ENCODE measurements at places on chromosomes 3 and 15. TPM values are rescaled to one million over a fixed set of nuclear protein-coding genes. Genes with fewer than 3 reads are reported as not detected.

Gene GRM7
- polyA plus RNA-seq, result 0.56 TPM

DNA sequence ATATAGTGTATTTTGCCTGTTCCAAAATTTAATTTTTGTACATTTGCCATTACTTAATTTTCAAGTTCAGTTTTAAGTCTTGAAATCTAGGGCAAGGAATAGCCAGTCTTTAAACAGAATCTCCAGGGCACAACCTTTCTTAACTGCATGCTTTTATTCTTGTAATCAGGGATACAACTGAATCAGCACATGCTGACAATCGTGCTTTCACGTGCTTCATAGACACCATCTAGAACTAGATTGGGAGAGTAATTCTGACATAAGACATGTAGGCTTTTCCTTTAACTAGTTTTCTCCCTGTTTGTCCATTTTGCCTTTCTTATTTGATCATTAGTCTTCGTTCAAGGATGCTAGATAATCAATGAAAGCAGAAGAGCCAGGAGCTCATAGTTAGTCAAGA is 650.4 kb upstream of the CADM2 start:
- no peak overlapping the region for H3K27ac ChIP-seq
- no peak for DNase-seq
- H3K4me3 ChIP-seq, result no peak overlapping the region
- H3K36me3 ChIP-seq, result no peaks in the 10 kb centered on the region
- H3K27me3 ChIP-seq, result no peaks in the 10 kb centered on the region
- no peaks in the 10 kb centered on the region for H3K4me1 ChIP-seq

GRCh38 chr3:150998996-150999395 is 26.5 kb upstream of the CLRN1 start:
- H3K4me3 ChIP-seq, result no peak overlapping the region
- peaks cover 11% of the 10 kb centered on the region for H3K4me1 ChIP-seq
- no peaks in the 10 kb centered on the region for H3K27me3 ChIP-seq
- H3K36me3 ChIP-seq, result no peaks in the 10 kb centered on the region

DNA sequence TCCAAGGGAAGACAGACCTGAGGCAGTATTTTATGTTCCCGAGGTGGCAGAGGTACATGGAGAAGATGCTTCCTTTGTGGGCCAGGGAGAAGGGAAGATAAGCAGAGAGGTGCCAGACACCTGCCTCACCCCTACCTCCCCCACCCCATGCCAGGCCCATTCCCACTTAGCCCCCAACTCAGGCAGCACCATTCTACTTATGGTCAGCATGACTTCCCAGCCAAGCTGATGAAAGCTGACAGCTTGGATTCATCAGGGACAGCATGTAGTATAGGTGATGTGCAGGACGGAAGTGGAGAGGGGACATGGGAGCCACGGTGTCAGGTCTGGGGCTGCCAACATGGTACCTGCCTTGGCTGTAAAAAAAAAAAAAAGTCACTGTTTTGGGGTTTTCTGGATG is 57.5 kb upstream of the CSPG4 start:
- DNase-seq, result no peak
- no peaks in the 10 kb centered on the region for H3K27me3 ChIP-seq
- H3K4me1 ChIP-seq, result peaks cover 22% of the 10 kb centered on the region
- H3K27ac ChIP-seq, result no peak overlapping the region
- no peaks in the 10 kb centered on the region for H3K36me3 ChIP-seq

DNA sequence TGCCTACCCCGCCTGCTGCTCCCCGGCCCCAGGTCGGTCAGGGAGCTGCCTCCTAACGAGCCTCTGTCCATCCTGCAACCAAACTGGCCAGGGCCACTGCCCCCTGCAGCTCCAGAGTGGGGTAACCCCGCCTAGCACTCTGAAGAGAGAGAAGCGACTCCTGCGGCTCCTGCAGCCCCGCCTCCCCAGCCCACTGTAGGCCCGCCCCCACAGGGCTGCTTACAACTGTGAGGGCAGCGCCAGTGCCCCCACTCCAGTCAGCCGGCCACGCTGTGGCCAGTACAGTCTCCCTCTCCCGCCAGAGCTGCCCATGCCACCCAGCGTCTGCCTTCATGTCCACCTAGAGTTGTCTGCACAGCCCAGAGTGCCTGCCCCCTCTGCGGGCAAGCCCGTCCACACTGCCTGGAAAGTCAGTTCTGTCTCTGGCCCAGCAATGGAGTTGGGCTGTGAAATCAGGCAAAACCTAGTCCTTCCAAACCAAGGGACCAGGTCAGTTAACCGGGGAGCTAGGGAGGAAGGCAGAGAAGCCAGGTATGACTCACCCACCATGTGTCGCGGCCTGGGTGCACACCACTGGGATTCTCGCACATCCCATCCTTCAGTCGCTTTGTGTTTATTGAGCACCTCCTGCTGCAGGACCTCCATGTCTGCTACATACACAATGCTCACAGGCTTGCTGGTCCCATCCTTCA is 2.4 kb downstream of the UCN2 start:
- DNase-seq, result peak; percentile 92
- H3K4me3 ChIP-seq, result peak overlapping the region; percentile 38
- H3K27me3 ChIP-seq, result no peaks in the 10 kb centered on the region
- H3K36me3 ChIP-seq, result no peaks in the 10 kb centered on the region

- no peak overlapping the region for H3K27ac ChIP-seq
- DNase-seq, result peak; percentile 61
- H3K4me1 ChIP-seq, result peaks cover 5% of the 10 kb centered on the region
- H3K36me3 ChIP-seq, result no peaks in the 10 kb centered on the region
- H3K4me3 ChIP-seq, result peak overlapping the region; percentile 91
- peaks cover 13% of the 10 kb centered on the region for H3K27me3 ChIP-seq
Measured at GRCh38 chr3:57227930-57228751, 612 bp downstream of the APPL1 start.

- H3K4me1 ChIP-seq, result peaks cover 34% of the 10 kb centered on the region
- no peaks in the 10 kb centered on the region for H3K27me3 ChIP-seq
- 0 out of 2 replicates have a peak, but pooled peaks cover 5% of the 10 kb centered on the region for H3K36me3 ChIP-seq
- no peak overlapping the region for H3K27ac ChIP-seq
- no peak for DNase-seq
Measured at GRCh38 chr3:116148881-116149851, 296.1 kb downstream of the LSAMP start.

GRCh38 chr15:63156755-63157117 is 541 bp downstream of the RPS27L start:
- no peaks in the 10 kb centered on the region for H3K27me3 ChIP-seq
- peak; percentile 39 for DNase-seq
- peak overlapping the region; percentile 96 for H3K27ac ChIP-seq
- peak overlapping the region; percentile 83 for H3K4me3 ChIP-seq
- peaks cover 28% of the 10 kb centered on the region for H3K36me3 ChIP-seq
- H3K4me1 ChIP-seq, result no peaks in the 10 kb centered on the region

Gene SPESP1
- not detected for polyA plus RNA-seq

DNA sequence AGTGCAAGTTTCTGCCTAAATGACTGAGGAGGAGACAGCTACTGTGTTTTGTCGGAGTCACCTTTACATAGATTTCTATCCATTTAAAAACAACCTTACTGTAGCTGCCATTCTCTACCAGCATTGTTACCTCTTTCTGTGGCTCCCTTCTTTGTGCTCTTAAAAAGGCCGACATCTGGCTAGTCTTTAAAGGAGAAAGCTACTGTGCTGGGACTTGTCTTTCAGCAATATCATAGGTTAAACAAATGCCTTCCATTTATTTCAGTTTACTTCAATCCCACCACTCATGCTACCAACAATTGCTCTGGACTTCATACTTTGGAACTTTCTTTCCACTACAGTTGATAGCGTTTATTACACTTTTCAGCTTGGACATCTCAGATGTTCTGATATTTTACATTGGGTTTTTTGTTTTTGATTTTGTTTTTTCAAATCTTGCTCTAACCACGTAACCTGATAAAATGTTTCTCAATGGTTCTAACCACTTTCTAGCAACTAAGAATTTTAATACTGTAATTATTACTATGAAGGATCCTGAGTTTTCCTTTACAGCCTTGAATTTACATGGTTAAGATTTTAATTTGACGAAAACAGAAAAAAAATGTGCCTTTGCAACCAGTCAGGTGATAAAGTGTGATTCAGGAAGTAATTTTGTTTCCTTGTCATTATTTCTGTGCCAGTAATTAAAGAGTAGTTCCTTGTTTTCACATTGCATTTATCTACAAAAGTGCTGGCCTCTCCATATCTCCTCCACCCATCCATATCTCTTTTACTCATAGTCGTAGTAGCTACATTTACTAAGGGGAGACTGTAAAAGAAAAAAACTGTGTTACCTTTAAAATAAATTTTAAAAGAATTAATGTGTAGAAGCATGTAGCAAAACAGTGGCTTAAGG is 1.3 kb upstream of the CBLB start:
- peaks cover 20% of the 10 kb centered on the region for H3K4me1 ChIP-seq
- H3K36me3 ChIP-seq, result no peaks in the 10 kb centered on the region
- peak overlapping the region; percentile 17 for H3K27ac ChIP-seq
- no peaks in the 10 kb centered on the region for H3K27me3 ChIP-seq
- H3K4me3 ChIP-seq, result peak overlapping the region; percentile 80

Gene ATP2B2
- 0.42 TPM for polyA plus RNA-seq

DNA sequence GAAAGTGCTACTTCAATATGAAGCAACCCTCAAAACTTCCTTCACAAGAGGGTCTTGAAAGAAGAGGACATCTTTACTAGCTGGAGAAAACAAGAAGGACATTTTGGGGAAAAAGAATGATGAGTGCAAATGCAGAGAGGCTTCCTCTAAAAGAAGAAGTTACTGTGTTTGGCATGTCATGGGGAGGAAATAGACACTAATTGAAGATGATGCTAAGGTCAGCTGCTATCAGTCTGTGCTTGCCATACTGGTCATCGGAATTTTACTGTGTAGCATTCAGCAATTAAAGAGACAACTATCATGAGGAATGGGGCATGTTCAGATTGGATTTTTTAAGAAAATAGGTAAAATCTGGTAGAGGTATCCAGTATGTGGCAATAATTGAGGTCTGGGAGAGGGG is 60.0 kb downstream of the THRB start:
- H3K4me1 ChIP-seq, result no peaks in the 10 kb centered on the region
- DNase-seq, result no peak
- H3K36me3 ChIP-seq, result no peaks in the 10 kb centered on the region
- no peak overlapping the region for H3K4me3 ChIP-seq

- H3K4me1 ChIP-seq, result peaks cover 73% of the 10 kb centered on the region
- peak overlapping the region; percentile 2 for H3K4me3 ChIP-seq
- DNase-seq, result peak; percentile 59
- no peaks in the 10 kb centered on the region for H3K36me3 ChIP-seq
- H3K27me3 ChIP-seq, result no peaks in the 10 kb centered on the region
Measured at GRCh38 chr3:58027704-58028317, 19.6 kb downstream of the FLNB start.

Measured in GM23338 (cell line).